GM10248 (cell line): ENCODE measurements at places on chromosomes 5 and 9.

DNA sequence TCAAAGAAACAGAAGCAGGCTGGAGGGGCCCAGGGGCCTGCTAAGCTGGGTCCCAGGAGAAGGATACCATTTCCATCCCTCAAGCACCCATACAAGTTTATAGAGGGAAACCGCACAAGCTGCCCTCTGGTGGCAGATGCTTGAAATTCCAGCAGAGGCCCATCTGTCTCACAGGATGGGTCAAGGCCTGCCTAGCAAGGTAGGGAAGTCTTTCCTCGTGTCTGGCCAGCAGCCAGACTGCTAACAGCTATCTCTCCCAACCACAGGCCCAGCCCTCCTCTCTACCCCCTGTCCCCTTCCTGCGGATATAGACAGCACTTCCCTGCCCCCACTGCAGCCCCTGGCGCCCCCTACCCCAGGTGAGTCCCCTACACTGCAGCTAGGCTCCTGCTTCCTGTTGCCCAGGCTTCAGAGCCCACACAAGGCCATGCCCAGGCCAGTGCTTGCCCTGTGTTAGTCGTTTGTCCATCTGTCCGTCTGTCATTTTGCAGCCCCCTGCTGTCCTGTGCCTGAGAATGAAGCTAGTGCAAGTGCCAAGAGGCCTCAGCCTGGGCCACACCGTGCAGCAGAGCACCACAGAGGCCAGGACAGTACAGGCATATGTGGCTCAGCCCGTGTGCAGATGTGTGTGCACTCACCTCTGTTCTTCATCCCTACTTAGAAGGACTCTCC lies 26.2 kb downstream of the TCF7 start:
- peak; percentile 74 for DNase-seq

GRCh38 chr9:138072161-138072842 lies 194.7 kb downstream of the CACNA1B start:
- no peak for DNase-seq

DNA sequence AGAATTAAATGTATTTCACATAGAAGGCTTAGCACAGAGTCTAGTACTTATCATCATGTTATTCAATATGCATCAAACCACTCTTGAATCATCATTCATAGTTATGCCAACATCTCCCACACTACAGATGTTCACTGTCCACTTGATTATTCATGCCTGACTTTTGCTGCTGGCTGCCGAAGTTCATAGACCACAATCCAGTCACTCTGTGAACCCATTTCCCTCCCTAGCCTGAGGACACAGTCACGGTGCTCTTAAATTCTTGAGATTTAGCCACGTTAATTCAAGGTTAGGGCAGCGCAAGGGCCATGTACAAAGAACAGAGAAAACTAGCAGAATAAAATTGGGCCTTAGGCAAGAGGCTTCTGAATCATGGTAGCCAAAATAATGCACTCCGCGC lies 32.4 kb downstream of the ABCA1 start:
- DNase-seq: no peak

- DNase-seq: no peak
Observed at GRCh38 chr5:141846031-141846430, 32.2 kb downstream of the PCDH1 start.

- no peak for DNase-seq
Observed at GRCh38 chr9:98091735-98092612, 27.0 kb downstream of the TRIM14 start.

DNA sequence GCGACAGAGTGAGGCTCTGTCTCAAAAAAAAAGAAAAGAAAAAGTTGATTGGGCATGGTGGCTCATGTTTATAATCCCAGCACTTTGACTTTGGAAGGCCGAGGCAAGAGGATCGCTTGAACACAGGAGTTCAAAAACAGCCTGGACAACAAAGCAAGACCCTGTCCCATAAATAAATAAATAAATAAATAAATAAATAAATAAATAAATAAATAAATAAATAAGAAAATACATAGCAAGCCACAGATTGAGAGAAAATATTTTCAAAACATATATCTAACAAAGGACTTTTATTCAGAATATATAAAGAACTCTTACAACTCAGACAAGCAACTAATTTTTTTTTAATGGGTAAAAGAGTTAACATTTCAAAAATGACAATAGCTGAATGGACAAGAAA lies 71.2 kb downstream of the PLPP1 start:
- no peak for DNase-seq

GRCh38 chr9:98369066-98369425 lies 113.6 kb upstream of the TBC1D2 start:
- no peak for DNase-seq

DNA sequence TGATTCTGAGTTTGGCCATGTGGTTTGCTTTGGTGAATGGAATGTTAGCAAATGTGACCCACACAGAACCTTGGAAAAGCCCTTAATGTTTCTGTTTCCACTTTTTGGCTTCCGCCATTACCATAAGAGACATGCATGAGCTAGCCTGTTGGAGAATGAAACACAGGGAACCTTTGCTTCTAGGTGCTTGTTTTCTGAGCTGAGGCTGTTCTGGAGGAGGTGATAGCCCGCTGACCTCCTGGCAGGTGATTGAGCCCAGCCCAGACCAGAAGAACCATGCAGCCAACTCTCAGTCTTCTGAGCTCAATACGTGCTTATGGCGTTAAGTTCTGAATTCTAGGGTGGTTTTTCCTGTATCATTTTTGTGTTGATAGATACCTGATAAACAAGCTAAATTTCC lies 148.6 kb upstream of the KLF9 start:
- no peak for DNase-seq

DNA sequence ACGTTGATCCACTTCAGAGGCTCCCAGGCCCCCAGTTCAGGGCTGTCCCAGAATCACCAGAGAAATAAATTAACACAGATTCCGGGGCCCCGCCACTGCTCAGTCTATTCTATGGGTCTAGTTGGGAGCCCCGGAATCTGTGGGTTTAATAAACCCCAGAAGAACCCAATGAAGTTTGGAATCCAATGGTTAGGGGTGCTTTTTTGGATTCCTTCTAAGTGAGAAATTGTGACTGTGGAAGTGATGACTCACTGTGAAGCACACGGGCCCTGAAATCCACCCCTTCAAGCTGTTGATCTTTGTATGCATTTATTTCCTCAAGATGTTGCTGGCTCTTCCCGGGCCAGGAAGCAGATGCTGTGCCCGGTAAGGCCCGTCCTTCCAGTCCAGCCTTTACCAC lies 57.3 kb upstream of the SLC28A3 start:
- no peak for DNase-seq

- DNase-seq: no peak
Observed at GRCh38 chr5:138336952-138337684, 948 bp upstream of the FAM53C start.

GRCh38 chr9:89854715-89855475 lies 250.1 kb downstream of the GADD45G start:
- no peak for DNase-seq

GRCh38 chr5:83464261-83464660 lies 7.3 kb upstream of the VCAN start:
- no peak for DNase-seq

- DNase-seq: no peak
Observed at GRCh38 chr5:132298298-132299212, 4.4 kb downstream of the SLC22A4 start.

- DNase-seq: no peak
Observed at GRCh38 chr5:171450423-171451331, 31.2 kb downstream of the FGF18 start.

DNA sequence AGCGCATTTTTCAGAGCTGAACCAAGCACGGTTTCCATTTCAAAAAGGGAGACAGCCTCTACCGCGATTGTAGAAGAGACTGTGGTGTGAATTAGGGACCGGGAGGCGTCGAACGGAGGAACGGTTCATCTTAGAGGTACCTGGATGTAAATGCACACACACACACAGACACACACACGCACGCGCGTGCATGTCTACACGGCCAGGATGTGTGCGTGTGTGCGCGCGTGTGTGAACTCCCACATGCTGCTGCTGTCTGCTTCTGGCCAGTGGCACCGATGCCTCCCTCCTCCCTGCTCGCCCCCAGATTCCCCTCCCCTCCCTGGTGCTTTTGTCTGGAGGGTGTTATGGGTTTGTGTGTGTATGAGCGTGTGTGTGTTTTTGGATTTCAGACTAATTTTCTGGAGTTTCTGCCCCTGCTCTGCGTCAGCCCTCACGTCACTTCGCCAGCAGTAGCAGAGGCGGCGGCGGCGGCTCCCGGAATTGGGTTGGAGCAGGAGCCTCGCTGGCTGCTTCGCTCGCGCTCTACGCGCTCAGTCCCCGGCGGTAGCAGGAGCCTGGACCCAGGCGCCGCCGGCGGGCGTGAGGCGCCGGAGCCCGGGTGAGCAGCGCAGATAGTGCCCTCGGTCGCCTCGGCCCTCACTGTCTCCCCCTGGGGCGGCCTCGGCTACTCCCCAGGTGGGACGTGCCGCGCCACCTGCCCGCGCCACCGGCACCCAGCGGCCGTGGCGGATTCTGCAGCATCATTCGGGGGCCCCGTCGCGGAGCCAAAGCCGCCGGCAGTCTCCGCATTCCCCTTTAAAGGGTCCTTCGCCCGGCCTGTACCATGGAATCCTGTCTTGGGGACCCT lies at the start of gene NTRK2:
NTRK2 (plus strand) TSS at position 442 of the 850 bp plus-strand sequence. CDS start 1,020 bp downstream, outside the sequence.
- DNase-seq: peak; percentile 53

GRCh38 chr9:120705174-120705573 lies 9.1 kb downstream of the MEGF9 start:
- DNase-seq: no peak

GRCh38 chr5:132457371-132458225 lies 33.0 kb downstream of the IRF1 start:
- DNase-seq: no peak

DNA sequence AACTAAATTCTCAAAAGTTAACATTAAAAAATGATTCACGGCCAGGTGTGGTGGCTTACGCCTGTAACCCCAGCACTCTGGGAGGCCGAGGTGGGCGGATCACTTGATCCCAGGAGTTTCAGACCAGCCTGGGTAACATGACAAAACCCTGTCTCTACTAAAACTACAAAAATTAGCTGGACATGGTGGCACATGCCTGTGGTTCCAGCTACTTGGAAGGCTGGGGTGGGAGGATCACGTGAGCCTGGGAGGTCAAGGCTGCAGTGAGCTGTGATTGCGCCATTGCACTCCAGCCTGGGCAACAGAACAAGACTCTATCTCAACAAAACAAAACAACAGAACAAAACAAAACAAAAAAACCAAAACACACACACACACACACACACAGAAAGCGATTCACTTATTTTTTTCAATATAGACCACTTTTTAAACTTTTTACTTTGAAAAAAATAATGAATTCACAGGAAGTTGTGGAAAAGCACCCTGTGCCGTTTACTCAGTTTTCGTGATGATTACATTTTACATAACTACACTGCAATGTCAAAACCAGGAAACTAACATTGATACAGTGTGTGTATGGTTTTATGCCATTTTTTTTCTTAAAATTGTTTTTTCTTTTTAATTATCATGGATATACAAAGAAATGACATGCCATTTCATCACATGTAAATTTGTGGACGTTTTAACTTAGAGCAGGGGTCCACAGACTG lies 73.7 kb downstream of the TENT4A start:
- DNase-seq: no peak

- no peak for DNase-seq
Observed at GRCh38 chr5:149324641-149325040, 20.7 kb upstream of the GRPEL2 start.

GRCh38 chr5:160435532-160435931 lies 13.9 kb downstream of the PTTG1 start:
- no peak for DNase-seq

GRCh38 chr5:65927503-65928321 lies 1.3 kb downstream of the ERBIN start:
- peak; percentile 58 for DNase-seq

- no peak for DNase-seq
Observed at GRCh38 chr5:66891184-66891925, 295.2 kb downstream of the MAST4 start.

GRCh38 chr5:66553916-66554575 lies 42.1 kb upstream of the MAST4 start:
- DNase-seq: peak; percentile 63

DNA sequence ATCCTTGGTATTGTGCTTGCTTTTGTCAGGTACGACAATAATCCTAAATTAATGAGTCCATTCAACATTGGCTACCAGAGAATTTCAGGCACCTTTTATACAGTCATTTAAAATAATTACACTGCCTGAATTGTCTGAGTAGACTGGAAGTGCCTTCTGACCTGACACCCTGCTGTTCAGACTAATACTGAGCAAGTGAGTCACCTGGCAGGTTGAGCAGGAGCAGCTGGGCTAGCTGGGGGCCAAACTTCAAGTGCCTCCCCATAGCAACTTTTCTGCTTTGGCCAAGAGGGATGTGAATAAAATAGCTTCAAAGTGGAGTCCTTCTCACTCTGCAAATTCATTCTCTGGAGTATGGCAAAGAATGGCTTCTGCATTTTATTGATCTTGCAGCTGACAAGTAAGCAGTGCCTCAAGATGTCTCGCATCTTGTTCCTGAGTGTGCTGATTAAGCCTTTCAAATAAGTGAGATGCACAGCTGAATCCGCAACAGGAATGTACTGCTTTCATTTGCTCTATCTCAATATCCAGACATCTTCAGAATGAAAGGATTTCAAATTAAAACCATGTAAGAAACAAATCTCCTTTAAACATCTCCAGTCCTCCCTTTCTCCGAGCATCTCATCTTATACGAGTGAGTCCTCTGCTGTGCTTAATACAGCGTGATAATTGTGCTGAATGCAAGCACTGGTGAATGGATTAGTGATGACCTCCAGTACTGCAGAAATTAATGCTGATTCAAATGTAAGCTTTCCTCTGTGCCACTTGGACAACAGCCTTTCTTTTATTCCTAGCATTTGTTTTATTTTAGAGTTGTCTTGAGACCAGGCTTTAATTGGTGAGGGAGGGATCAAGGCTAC lies 271.2 kb downstream of the EDIL3 start:
- no peak for DNase-seq

GRCh38 chr5:180389252-180390101 lies 36.3 kb upstream of the GFPT2 start:
- DNase-seq: no peak

- no peak for DNase-seq
Observed at GRCh38 chr5:173604141-173604540, 12.3 kb downstream of the BOD1 start.

GRCh38 chr5:137641148-137641547 lies 94.7 kb downstream of the KLHL3 start:
- no peak for DNase-seq

DNA sequence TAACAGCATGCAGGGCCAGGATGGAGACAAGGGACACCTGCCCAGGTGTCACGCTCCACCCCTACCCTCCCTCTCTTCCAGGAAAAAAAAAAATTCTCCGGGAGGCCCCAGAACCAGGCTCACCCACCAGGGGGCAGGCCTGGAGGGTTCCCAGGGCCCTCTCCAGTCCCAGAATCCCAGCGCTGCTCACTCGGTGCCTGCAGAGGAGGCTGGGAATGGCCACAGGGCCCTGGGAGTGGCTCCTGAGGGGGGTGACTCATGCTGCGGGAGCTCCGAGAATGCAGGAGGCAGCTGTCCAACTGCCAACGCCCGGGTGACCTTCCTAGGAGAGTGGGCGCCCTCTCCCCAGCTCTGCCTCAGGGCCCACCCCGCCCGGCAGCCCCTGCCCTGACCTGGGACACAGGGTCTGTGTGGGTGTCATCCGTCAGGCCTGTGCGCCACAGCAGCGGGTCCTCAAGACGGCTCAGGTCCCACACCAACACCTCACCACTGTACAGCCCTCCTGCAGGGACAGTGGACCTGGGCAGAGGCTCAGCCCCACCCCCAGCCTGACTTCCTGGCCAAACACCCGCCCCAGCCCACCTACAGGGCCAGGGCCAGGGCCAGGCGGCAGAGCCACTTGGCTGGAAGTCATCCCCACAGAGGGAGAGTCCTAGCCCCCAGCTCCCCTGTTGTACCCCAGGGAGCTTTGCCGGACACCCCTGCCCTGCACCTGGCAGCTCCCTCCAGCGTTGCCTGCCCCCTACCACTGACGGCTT lies 21.2 kb downstream of the DYNC2I2 start:
- DNase-seq: no peak
